ENCODE measurements at places on chromosomes 7 and 10.

DNA sequence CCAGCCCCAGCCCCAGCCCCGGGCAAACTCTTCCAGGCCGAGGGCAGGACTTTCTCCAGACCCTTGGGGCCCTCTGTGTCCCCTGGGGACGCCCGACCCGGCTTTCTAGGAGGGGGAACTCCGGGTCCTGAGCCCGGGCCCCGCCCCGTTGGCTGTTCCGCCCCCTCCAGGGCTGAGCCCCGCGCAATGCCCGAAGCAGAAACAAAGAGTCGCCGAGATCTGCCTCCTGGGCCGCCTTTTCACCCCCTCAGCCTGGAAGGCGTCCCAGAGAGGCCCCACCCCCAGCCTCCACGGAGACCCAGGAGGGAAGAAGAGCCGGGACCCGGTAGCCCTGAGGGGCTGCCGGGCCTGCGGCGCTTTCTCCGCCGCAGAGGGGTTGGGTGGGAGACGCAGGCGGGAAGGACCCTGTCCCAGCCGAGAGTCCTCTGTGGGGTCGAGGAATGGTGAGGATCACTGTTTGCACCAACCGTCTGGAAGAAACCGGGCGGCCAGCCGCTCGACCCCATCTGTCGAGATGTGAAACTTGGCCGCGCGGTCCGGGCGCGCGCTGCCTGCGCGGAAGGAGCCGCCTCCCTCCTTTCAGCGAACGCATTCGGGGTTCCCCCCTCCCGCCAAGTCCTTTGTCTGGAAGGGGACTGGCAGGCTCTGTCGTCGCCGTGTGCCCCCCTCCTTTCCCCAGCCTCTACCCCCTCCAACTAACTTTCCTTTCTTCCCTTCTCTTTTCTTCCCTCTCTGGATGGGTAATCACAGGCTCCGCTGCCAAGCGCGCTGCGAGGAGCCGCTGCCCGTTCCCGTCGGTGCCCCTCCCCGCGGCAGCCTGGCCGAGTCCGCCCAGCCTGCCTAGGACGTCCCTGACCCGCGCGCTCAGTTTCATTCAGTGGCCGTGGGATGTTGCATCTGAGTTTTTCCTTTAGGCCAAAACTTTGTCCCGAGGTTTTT, 10.2 kb downstream of the EN2 start:
- DNase-seq, result no peak

GRCh38 chr7:120407010-120407409, 134.0 kb downstream of the KCND2 start:
- no peak for DNase-seq

DNA sequence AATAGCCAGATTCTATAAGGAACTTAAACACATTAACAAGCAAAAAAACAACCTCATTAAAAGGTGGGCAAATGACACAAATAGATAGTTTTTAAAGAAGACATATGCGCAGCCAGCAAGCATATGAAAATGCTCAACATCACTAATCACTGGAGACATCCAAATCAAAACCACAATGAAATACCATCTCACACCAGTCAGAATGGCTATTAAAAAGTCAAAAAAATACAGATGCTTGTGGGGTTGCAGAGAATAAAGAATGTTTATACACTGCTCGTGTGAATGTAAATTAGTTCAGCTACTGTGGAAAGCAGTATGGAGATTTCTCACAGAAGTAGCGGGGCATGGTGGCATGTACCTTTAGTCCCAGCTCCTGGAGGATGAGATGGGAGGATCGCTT, 164.0 kb downstream of the CHRM2 start:
- DNase-seq, result no peak

- DNase-seq, result no peak
Observed at GRCh38 chr10:36344240-36345174, 702.4 kb upstream of the FZD8 start.

GRCh38 chr10:113300617-113301016, 252.2 kb upstream of the HABP2 start:
- DNase-seq, result no peak

DNA sequence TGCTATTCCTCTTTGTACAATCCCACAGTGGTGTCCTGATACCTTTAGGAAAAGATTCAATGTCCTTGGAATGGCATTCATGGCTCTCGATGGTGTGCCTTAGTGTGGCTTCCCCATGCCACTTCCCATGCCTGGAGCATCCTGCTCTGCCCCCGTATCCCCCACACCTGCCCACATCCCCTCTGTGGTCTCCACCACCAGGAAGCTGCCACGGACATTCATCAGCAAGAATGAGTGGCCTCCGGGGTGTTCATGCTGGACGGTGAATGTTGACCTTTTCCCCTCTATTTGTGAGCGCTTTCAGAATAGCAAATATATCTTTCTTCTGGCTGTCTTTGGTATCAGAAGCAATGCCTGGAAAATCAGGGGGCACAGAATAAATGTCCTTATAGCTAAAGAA, 262.0 kb upstream of the NRP1 start:
- DNase-seq, result no peak

DNA sequence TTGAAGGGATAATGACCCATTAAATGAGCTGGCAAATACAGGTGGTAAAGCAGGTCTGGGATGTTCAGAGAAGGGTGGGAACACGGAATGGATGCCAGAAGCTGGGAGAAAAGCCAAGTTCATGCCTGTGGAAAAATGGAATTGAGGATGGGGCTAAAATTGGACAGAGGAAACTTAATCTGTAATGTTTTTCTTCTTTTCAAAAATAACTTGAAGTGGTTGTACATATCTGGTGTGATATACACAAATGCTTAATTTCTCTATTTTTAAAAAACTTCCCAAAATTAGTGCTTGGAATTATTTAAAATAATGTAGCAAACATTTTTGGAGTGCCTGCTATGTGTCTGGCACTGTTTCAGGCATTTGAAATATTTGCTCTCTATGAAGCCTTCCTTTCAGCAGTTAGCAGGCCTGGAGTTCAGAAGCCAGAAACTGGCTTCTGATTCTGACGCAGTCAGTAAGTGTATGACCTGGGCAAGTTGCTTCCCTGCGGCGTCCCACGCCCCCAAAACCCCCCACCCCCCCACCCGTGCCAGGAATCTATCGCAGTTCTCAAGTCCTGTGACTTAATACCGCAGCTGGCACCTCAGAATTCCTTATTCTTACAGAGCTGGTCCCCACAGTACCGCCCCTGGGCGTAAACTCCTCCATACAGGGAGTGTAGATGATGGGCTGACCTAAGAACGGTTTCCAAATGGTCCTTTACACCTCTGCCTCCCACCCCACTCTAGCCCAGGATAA, 828 bp upstream of the MALSU1 start:
- DNase-seq, result no peak

All from GOT3 (cell line).